ENCODE measurements at places on chromosomes 11 and 22.
A peak's percentile ranks its signal among the peaks of the same experiment; 100 is the strongest.

DNA sequence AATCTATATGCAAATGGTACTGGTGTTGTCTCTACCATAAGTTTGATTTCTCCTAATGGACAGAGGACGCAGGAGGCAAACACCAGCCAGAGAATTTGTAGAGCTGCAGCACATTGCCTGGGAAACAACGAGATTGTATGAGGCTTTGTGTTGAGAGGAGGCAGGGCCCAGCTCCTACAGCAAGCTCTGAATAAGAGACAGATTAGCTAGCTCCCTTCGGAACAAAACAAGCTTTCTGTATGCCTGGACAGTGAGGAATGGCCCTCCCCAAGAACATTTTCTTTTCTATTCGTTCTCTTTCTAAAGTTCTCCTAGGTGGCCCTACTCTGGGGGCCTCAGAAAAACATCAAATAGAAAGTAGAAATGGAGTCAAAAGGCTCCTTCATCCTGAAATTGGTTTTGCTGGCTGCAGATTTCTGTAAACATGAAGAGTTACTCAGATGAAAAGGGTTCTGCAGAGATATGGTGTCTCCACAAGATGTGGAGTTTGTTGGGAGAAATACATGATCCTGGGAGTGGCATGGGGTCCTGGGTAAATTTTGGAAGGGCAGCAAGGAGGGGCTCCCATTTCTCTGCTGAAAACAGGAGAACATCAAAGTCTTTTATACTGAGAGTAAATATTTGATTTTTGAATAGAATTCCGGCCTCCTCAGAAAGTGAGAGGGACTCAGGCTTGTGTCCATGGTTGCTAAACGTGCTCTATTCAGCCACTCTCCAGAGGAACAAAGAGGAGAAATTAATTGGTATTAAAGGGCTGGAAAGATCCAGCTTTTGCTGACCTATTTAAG lies 6.8 kb upstream of the HEPACAM start:
- no peak for DNase-seq

GRCh38 chr11:88523386-88524071 lies 186.0 kb upstream of the CTSC start:
- no peak for DNase-seq

DNA sequence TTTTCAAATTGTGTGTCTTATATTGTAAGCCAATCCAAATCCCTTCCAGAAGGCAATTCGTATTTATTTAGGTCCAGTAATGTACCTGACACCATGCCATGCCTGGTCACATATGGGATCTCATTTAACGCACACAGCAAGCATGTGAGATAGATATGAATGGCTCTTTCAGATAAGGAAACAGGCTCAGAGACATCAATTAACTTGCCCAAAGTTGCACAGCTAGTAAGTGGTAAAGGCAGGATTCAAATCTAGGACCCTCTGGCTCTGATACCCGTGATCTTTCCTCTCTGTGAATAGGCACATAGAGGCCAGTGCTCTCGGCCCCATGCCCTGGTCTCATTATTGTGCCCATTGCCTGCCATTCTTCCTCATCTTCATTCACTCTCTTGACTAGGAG lies 34.3 kb downstream of the KCNJ4 start:
- no peak for DNase-seq

GRCh38 chr11:33618956-33619355 lies 81.7 kb downstream of the C11orf91 start:
- DNase-seq, result no peak

DNA sequence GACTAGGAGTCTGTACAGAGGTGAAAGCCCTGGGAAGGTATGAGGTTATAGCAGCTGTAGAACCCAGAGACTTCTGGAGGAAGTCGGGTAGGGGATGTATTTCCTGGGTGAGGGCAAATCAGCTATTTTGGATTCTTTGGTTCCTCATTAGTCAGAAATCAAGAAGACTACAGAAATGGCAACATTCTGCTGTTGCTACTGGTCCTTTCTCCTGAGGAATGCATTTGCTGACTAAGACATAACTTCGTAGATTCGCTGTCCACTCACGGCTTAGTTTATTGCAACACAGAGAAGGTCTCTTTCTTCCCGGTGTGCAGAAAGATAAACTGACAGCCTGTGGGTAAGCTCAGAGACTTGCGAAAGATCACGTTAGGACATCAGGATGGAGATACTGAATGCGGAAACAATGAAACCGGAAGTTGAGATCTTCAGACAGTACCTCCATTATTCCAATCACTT lies 25.3 kb upstream of the SESN3 start:
- no peak for DNase-seq

DNA sequence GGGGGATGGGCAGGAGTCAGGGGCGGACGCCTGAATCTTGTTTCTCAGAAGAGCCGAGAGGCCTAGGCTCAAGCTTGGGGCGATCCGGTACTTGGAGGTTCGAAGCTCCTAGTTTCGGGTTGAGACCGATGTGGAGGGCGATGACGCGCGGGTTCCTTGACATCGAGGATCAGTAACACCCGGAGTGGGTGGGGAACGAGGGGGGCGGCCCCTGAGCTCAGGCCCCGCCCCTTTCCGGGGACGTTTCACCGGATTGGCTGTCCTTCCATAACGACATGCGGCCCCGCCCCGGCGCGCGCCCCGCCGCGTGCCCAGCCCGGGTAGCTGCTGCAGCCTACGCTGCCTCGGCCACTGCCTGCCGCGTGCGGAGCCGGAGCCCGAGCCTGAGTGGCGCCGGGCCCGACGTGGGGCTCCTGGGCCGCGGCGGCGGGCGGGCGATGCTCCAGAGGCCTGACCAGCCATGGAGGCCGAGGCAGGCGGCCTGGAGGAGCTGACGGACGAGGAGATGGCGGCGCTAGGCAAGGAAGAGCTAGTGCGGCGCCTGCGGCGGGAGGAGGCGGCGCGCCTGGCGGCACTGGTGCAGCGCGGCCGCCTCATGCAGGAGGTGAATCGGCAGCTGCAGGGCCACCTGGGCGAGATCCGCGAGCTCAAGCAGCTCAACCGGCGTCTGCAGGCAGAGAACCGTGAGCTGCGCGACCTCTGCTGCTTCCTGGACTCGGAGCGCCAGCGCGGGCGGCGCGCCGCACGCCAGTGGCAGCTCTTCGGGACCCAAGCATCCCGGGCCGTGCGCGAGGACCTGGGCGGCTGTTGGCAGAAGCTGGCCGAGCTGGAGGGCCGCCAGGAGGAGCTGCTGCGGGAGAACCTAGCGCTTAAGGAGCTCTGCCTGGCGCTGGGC lies at the start of gene CCDC85B:
Gene CCDC85B, plus strand, starts transcription at position 350 of the 895 bp plus-strand sequence. Its CDS starts 111 bp downstream, at position 461.
- peak; percentile 98 for DNase-seq

GRCh38 chr11:77589181-77589520 lies 602 bp upstream of the AQP11 start:
- no peak for DNase-seq

DNA sequence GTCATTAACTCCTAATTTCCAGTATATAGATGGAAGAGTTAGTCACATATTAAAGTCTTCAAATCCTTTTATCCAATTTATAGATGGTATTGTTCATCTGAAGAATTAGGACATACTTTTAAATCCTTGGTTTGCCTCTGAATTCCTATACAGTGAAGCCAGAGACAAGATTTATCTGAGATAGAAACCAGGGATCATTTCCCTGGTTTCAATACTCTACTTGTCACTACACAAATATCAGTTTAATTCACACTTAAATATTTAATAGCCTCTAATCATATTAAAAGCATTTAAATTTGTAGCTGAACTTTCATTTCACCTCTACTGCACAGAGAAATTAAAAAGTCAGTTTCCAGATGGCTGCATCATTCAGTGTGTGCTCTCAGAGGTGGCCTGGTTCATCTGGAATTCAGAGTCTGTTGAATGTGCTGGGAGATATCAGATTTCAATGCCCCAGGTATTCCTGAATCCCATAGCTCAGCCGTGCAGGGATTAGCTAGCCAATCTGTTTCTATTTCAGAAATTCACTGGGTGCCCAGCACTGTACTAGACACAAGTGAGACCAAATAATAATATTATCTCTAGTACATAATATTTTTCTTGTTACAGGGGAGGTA lies 344.3 kb downstream of the AASDHPPT start:
- no peak for DNase-seq

Measured in stimulated activated CD4-positive, alpha-beta T cell treated with anti-CD3 and anti-CD28 coated beads, Interleukin-1b, Interleukin-23, amount 100 ng/mL, for 1 hour (primary cell).